ENCODE measurements at places on chromosomes 4 and X.

GRCh38 chr4:143549928-143550327 lies 36.4 kb downstream of the SMARCA5 start:
- no peak for DNase-seq

DNA sequence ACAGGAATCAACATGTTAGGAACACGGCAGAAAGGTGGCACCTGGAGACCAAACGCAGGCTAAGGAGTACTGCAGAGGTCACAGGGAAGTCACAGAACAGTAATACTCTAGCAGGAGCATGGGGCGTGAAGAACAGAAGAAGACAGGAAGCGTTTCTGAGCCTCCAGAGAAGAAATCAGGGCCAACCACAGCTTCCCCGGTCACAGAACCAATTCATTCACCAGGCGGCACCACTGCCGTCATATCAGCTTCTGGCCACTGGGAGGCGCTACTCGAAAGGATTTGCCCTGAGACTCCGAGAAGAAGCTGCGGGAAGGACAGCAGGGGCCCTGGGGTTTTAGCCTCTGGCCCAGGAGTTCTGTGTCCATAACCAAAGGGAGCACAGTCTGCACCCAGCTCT lies 78.0 kb upstream of the DRD5 start:
- DNase-seq: peak; percentile 9

DNA sequence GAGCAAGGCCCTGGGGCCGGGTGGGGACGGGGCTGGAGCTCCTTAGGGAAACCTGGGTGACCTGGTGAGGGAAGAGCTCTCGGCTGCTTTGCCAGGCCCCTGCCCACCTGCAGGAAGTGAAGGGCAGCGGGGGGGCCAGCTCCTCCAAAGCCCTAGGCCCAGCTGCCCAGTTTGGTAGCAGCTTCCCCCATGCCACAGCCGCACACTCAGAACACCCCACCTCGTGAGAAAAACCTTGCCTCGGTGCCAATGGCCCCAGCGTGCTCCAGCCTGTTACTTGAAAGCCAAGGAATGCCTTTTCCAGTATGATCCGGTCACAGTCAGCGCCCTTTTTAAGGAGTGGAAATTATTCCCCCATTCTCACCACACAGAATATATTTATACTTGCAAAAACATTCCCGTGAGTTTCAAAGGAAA lies 38.3 kb downstream of the ACOX3 start:
- no peak for DNase-seq

GRCh38 chr4:124123181-124123580 lies 589.4 kb downstream of the ANKRD50 start:
- DNase-seq: no peak

DNA sequence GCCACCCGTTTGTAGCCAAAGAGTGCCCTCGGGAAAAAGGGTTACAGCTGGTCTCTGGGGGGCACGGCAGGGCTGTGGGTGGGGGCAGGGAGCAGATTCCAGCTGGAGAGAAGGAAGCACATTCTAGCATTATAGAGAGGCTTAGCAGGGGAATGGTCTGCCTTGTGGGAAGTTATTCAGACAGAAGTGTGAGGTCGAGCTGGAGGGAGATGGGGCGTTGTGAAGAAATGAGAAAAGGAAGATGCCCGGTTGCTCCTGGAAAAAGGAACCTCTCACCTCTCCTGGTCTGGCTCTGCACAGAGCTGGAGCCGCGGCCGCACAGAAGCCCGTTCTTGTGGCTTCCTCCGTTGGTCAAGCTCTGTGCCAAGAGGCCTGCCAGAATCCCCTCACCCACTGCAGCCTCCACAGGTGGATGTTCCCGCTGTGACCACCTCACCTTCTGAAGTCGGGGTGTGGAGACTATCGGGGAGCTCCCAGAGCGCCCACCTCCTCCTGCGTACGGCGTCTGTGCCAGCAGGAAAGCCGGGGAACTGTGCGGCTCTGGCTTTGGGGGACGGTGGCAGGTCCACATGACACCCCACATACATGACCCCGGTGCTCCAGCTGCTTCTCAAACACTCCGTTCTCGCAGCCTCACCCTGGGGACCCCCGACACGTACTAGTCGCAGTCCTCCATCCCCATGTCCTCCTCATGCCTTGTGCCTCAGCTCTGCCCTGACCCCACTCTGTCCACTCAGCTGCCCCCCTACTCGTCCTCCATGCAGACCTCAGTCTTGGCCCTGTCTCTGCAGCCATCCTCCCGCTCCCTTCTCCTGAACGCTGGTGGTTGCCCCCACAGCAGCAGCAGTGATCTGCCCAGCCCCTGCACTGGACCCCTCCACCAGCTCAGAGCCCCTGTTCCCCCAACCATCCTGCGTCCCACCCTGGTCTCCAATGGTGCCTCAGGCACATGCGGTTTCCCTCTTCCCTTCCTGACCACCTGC lies 52.2 kb upstream of the HGFAC start:
- no peak for DNase-seq

Data from stimulated activated CD8-positive, alpha-beta memory T cell treated with anti-CD3 and anti-CD28 coated beads, Interleukin-4, amount 100 ng/mL, for 4 hours (primary cell).